Stimulated activated CD8-positive, alpha-beta memory T cell treated with anti-CD3 and anti-CD28 coated beads, Interleukin-7, amount 100 ng/mL, for 1 hour (primary cell): ENCODE measurements at places on chromosomes 6 and 20.

DNA sequence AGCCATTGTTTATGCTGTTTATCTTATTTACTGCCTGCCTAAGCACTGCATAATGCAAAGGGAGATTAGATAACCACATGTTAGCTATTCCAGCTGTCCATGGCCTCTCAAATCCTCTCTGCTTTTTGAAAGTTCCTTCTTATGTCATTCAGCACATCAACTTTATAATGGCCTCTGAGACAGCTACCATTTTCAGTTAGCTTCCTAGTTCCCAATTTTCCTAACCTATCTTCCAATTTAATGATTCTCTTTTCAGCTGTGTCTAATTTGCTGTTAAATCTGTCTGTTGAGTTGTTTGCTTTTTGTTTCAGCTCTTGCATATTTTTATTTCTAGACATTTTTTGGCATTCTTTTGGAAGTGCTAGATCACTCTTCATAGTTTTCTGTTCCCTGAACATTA is 173.4 kb upstream of the PLCB4 start:
- no peak for DNase-seq

DNA sequence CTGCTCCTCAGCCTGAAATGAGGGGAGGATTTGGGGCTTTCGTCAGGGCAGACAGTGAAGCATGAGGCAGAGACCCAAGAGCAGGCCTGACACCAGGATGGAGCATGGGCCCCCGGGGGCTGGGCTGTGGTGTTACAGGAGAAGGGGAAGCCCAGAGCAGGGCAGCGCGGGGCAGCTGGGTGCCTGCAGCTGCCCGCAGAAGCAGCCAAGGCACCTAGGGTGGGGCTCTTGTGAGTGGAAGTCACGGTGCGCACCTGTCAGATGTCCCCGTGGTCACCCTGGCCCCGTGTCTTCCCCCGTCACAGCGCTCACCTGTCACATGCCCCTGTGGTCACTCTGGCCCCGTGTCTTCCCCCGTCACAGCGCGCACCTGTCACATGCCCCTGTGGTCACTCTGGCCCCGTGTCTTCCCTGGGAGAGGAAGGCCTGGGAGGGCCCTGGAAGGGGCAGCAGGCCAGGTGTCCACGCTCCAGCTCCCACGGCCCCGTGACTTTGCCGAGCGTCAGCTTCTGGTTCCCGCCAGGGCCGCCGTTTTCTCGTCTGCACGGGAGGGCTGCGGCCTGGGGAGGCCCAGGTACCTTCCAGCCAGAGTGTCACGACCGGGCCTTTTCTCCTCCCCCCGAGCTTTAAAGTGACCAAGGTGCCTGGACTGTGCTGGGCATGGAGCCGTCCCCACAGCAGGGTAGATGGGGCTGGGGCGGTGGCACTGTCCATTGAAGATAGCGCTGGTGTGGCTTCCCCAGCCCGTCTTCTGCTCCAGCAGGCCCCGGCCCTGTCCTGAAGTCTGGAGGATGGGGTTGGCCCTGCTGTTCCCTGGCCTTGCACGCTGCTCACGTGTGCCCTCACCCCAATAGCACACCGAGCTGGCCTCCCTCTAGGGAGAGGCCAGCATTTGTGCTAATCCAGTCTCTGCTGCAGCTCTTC is 9.4 kb downstream of the ARFGAP1 start:
- no peak for DNase-seq

DNA sequence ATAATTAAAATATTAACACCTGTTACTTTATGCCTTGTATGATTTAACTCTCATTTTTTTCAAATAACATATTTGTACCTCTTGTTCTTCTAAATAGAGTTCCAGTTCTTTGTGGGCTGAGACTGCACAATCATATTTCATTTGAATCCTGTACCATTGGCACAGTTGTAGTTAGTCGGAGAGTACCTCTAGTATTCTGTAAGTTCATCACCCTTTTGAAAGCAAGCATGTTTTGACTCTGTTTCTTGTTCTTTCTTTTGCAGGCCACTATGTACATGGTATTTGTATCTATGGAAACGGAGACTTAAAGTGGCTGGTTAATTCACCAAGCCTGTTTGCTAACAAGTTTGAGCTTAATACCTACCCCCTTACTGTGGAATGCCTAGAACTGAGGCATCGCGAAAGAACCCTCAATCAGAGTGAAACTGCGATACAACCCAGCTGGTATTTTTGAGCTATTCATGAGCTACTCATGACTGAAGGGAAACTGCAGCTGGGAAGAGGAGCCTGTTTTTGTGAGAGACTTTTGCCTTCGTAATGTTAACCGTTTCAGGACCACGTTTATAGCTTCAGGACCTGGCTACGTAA is 68.2 kb downstream of the C6orf52 start:
- no peak for DNase-seq

GRCh38 chr6:22664968-22665367 is 95.6 kb downstream of the HDGFL1 start:
- no peak for DNase-seq

GRCh38 chr20:51763965-51764602 is 4.1 kb downstream of the ATP9A start:
- no peak for DNase-seq

- DNase-seq = no peak
Observed at GRCh38 chr6:93304505-93304904, 114.9 kb downstream of the EPHA7 start.

- no peak for DNase-seq
Observed at GRCh38 chr6:165922309-165922794, 245.3 kb downstream of the TBXT start.

DNA sequence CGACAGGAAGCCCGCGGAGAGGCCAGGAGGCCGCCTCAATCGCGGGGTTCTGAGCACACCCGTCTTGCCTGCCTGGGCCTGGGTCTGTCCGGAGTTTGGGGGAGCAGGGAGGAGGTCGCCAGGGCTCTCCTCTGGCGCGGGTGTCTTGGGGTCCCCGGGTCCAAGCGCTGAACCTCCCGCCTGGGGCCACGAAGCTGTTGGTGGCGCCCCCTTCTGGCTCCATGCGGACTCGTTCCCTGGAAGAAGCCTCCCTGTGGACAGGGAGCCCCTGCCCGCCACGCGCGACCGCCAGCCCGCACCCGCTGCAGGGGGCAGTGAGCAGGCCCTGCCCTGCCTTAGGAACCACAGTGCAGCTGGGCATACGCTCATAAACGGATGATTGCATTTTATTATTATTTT is 44.7 kb downstream of the MCUR1 start:
- no peak for DNase-seq

GRCh38 chr6:43776799-43777776 is 7.1 kb downstream of the VEGFA start:
- no peak for DNase-seq

DNA sequence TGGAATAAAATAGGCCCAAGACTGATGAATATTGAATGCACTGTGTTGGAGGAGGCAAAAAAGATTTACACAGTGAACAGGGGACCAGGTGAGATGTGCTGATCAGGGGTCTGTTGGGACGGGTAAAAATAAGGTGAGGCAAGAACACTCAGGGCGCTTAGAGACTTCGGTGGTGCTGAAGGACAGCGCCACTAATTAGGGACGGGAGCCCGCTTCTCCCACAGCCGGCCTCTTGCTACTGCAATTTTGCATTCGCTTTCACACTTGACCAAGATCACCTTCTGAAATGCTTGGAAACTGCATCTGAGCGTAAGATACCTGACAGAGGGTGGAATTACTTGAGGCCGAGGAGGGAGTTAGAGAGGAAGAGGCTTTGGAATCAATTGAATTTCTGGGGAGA is 7.3 kb downstream of the TFAP2D start:
- DNase-seq = no peak

- no peak for DNase-seq
Observed at GRCh38 chr6:16773362-16773761, 12.1 kb upstream of the ATXN1 start.

- DNase-seq = no peak
Observed at GRCh38 chr6:26452631-26453235, 5.0 kb upstream of the BTN2A1 start.

DNA sequence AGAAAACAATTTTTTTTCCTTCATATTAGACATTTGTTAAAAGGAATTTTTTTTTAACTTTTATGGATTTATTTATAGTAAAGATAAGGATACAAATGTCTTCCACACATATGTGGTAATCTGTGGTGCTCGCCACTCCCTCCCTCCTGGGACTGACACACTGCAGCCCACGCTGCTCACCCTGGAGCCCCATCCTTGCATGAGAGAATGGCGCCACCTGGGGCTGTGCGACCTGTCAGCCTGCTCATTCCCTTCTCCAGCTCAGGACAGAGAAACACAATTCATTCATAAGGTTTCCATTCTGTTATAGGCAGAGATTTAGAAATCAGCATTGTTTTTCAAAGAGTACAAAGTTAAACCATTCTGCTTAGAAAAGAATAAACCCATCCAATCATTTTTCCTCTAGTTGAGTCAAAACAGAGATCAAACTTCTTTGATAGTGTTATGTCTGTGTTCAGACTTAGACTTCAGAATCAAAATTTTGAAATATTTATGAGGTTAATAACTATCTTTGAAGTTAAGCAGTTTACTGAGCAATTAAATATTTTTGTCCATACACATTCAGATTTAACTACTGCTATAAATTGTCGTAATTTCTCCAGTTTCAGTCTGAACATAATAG is 42.8 kb upstream of the DYNLRB1 start:
- no peak for DNase-seq

DNA sequence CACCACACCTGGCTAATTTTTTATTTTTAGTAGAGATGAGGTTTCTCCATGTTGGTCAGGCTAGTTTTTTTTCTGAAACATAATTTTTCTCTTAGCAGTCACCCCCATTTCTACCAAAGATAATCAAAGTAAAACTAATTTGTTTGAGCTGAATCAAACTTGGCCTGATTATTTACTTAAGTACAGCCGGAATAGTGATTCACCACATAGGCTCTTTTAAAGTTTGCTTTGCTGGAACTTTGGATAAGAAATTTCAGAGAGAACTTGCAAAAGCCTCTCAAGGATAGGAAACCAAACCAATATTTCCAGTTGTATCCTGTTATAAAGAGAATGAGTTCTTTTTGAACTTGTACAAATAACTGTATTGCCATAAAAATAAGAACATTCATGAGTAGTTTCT is 105.0 kb upstream of the SYNCRIP start:
- DNase-seq = no peak

- DNase-seq = no peak
Observed at GRCh38 chr6:46729787-46730326, 5.3 kb downstream of the PLA2G7 start.

DNA sequence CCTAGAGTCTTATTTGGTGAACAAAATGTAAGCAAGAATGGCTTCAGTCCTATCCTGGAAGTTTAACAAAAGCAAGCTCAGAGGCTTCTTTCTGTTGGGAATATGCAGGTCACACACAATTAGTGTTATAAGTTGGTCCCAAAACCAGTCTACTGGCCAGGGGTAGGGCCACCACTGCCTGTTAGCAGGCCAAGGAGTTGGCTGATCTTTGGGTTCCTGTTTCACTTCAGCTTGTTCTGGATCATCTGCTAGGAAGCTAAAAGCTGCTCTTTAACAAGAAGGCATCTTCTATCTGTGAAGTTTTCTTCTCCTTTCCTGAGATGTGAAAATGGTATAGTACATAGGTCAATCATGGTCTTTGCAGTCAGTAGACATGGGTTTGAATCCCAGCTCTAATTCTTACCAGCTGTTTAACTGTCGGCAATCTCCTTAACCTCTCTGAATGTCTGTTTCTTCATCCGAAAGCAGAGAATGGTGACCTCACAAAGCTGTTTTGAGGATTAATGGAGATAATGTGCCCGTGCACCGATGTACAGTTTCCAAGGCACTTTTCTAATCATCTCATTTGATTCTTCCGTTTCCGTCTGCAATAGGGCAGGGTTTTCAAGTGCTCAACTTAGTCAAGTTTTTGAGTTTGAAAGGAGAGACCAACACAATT is 271.2 kb upstream of the TAB2 start:
- no peak for DNase-seq

GRCh38 chr6:87755708-87756671 is 54.0 kb upstream of the AKIRIN2 start:
- no peak for DNase-seq

GRCh38 chr6:113654396-113654795 is 202.7 kb upstream of the MARCKS start:
- no peak for DNase-seq

GRCh38 chr6:2861822-2862164 is 20.1 kb upstream of the SERPINB1 start:
- DNase-seq = no peak

DNA sequence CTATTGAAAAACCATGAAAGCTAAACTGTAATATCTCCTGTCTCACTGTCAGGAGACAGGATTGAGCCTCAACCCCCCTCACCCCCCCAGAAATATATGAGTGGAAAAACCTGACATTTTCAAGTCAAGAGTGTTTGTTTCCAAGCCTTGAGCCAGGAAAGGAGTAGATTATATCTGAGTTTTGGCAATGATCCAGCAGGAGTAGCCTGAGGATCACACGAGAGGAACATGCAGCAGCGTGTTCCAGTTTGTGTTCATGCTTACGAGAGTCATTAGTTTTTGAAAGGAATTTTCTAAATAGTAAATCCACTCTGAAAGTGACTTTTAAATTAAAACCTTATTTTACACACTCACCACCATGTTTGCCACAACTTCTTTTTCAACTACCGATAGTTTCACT is 15.8 kb downstream of the IL22RA2 start:
- DNase-seq = no peak

- DNase-seq = no peak
Observed at GRCh38 chr6:87995461-87995860, 52.2 kb upstream of the SPACA1 start.
